ENCODE measurements at places on chromosomes 11 and 22.

- no peak for DNase-seq
These were observed 11.6 kb upstream of the ARAP1 start for GRCh38 chr11:72763823-72764222.

DNA sequence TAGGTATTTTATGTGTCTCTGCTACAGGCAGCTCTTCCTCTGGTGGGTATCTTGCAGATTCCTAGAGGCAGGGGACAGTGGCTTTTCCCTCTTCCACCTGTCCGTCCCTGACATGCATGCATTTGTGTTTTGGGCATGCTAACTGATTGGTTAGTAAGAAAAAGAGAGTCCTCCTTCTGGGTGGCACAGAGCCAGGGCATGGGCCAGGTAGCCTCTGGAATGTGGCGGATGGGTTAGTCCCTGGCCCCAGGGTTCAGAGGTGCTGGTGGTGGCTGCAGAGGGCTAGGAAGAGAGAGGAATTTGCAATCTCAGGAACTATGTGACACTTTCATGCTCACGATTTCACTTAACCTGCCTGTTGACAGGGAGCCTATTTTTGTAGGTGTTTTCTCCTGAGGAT lies 5.8 kb upstream of the MS4A15 start:
- no peak for DNase-seq

- no peak for DNase-seq
These were observed 92.7 kb downstream of the MSANTD4 start for GRCh38 chr11:105929084-105929955.

DNA sequence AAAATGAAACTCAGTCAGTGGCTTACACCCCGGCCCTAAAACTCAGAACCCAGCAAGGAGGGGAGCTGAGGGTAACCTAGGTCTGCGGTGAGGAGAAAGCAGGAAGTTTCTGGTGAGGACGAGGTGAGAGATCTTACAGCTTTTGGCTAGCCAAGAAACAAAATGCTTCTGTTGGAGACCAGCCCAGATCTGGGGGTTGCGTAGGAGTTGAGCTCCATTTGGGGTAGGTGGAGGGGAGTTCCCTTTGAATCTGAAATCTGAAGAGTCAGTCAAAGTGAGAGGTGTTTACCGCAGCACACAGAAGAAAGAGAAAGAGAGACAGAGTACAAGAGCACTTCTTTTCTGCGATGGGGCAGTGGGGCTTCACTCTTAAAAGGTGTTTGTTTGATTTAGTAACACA lies 29.6 kb downstream of the EHF start:
- peak; percentile 41 for DNase-seq

DNA sequence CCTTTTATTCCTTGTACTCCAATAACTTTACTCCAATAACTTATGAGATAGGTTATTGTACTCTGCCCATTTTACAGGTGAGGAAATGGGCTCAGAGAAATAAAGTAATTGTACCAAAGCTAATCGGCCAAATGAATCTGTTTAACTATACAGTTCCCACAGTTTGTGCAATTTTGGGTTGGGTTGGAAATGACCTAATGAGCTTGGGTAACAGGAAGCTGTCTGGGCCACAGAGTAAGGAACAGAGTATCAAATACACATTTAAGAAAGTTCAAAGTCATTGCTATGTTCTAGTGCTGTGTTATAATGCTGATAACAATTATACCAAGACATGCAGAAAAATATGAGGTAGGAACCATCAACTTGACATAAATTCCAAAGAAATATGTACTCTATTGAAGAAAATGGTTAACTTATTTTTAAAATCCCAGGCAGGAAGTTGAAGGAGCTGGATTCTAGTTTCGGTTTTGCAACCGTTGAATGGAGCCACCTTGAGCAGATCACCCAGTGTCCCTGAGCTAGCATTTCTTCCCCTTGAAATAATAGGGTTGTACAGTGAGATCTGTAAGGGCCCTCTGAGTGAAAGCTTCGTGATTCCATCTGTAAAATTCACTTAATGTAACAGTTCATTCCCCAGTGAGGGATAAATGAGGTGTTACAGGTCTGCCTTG lies 360.9 kb upstream of the NARS2 start:
- DNase-seq, result no peak

- no peak for DNase-seq
These were observed 75.8 kb downstream of the CD44 start for GRCh38 chr11:35214792-35215193.

- no peak for DNase-seq
These were observed 918 bp downstream of the CHORDC1 start for GRCh38 chr11:90221803-90222458.

DNA sequence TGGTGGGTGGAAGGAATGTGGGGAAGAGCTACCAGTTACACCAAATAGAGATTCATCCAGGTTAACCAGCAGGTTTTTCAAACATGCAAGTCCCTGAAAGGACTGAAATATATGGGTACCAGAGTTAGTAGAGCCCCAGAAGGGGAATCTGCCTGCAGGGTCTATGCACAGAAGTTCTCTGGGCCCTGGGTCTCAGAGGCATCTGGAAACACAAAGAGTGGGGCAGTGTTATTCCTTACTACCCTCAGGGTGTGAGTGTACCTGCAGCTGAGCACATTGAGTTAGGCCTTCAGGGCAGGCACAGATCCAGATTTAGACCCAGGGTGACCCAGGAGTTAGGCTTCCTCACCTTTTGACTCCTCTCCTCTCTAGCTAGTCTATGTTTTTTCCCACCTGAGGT lies 43.9 kb upstream of the SWAP70 start:
- no peak for DNase-seq

DNA sequence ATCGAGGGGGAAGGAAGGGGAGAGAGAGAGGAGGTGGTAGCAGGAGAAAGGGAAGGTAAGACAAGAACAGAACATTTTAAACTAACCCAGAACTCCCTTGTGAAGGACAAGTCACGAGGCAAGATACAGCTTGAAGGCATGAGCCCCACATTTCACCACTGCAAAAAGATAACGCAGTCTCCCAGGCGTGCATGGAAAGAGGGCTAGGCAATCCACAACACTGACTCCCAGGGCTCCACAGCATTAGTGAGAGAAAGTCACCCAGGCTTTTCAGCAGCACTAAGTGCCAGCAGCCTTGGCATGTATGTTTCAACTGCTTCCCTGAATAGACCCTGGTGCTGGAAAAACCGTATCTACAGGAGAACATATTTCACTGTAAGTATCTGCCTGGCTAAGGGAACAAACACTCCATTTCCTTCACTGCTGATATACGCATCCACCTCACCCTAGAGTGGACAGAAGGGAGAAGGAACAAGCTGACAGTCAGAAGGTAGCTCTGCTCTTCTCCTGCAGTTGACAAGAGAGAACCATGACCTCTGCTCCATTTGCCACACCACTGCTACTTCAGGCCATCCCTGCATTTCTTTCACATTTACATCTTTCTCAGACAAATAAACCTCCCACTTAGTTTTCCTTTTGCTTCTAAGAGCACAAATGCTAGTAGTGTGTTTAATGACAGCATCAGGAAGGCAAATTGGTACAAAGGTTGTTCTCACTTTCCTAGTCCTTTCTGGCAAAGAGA lies 87.9 kb downstream of the AMBRA1 start:
- no peak for DNase-seq

GRCh38 chr11:68989936-68990606 lies 9.3 kb upstream of the MRGPRD start:
- no peak for DNase-seq

GRCh38 chr11:117913736-117914397 lies 15.3 kb downstream of the TMPRSS13 start:
- DNase-seq, result no peak

GRCh38 chr11:12280838-12281565 lies 96.4 kb upstream of the PARVA start:
- no peak for DNase-seq

DNA sequence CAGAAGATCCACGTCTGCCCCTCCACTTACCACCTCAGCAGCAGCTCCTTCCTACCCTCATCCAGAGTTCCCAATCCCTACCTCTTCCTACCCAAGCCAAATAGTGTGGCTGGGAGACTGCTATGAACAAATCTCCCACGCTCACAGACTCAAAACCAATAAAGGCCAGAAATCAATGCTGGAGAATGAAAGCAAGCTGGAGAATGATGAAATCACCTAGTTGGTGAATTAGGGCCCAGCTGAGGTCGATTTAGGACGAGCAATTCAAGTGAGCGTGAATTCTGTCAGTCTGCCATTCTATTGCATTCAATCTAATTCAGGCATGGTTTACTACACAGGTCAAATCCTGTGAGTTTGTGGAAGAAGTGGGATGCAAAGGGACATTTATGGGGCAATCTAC lies 22.5 kb downstream of the COMMD9 start:
- no peak for DNase-seq
